ENCODE measurements at places on chromosomes 5 and 9. TPM values are rescaled to one million over a fixed set of nuclear protein-coding genes. Genes with fewer than 3 reads are reported as not detected.

SLC34A3 gene
- not detected for total RNA-seq

PCDH1 gene
- 49.6 TPM for total RNA-seq

FRMD3 gene
- 13.4 TPM for total RNA-seq

QSOX2 gene
- 12.6 TPM for total RNA-seq

SNX24 gene
- total RNA-seq: 39.8 TPM

ANXA1 gene
- total RNA-seq: 275 TPM

PCDHGB3 gene
- total RNA-seq: 2.3 TPM

NME5 gene
- total RNA-seq: not detected

SHOC1 gene
- 0.79 TPM for total RNA-seq

DNA sequence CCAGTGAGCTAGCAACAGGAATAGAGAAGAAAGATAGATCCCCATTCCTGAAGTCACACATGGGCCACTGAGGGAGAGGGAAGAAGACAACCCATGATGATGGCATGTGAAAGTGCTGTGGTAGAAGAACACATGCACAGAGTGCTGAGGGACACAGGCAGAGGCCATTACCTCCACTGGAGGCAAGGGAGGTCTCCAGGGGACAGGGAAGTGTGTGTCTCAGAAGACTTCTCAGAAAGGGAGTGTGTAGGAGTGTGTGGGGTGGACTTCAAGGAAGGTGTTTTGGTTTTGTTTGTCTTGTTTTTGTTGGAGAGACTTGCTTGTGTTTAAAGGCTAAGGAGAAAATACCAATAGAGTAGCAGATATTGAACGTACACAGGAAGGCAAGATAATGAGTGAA lies 77.0 kb upstream of the SMARCA2 start:
- no peak for DNase-seq

GRCh38 chr5:26884481-26884880 lies 153.9 kb downstream of the CDH9 start:
- no peak for DNase-seq

GRCh38 chr9:105693435-105694189 lies 729 bp upstream of the TMEM38B start:
- DNase-seq: no peak

DNA sequence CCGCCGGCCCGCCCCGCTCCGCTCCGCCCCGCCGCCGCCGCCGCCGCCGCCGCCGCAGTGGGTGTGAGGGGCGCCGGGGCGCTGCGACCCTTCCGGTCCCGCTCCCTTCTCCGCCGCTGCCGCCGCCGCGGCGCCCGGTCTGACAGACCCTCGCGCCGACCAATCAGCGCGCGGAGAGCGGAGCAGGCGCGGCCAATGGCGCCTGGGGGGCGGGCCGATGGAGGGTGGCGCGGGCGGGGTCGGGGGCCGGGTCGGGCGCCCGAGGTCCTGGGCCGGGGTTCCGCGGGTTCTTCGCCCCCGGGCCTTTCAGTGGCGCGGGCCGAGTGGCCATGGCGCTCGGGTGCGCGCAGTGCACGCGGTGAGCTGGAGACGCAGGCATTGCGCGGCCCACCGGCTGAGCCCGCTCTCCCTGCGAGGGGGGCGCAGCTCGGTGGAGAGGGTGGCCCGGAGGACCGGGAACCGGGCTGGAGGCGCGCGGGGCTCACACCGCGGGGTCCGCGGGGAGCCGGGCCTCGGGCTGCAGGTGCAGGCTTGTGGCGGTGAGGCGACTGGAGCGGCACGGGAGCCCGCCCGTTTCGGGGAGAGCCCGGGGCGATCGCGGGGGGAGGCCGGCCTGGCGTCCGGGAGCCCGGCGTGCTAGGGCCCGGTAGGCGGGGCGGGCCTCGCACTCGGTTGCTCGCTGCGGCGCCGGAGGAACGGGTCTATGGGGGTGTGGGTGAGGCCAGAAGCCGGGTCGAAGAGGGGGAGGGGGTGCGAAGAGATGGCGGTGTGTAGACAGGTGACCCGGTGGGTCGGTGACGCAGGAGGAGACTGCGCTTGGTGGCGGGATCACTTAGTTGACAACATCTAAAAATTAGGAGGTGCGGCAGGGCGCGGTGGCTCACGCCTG lies at the start of gene MAPK9:
TSS of gene MAPK9 (minus strand) at position 141 of the 889 bp plus-strand sequence. CDS start 11,522 bp downstream, outside the sequence.
- DNase-seq: peak; percentile 98

- no peak for DNase-seq
Observed at GRCh38 chr5:80034559-80034958, 589 bp upstream of the THBS4 start.

- no peak for DNase-seq
Observed at GRCh38 chr5:77426670-77427069, 65.4 kb downstream of the WDR41 start.

DNA sequence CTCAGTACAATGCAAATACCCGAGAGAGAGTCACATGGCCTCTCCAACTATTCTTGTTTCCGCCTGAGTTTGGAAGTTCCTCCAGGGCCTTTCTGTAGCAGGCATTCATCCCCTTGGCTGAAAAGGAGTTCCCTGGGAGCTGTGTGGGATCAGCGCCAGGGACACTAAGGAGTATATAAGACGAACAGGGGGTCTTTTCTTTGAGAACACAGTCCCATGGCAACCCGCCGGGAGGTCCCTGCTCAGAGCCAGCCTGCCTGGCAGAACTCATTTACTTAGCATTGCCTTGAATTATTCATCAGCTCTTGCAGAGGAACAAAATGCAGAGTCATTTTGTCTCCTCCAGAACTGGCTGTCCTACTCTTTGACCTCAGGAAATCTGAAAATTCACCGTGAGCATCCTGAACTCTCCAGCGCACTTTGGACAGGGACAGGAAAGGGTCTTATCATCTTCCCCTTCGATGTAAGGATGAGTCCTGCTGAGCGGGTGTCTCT lies 120.4 kb upstream of the OSMR start:
- no peak for DNase-seq

- no peak for DNase-seq
Observed at GRCh38 chr5:65475895-65476294, 5.8 kb downstream of the ADAMTS6 start.

GRCh38 chr5:170651604-170652277 lies 131.8 kb upstream of the GABRP start:
- DNase-seq: no peak

- DNase-seq: peak; percentile 12
Observed at GRCh38 chr5:179253730-179254129, 91.5 kb downstream of the ADAMTS2 start.

GRCh38 chr9:6672118-6672517 lies 26.6 kb upstream of the GLDC start:
- no peak for DNase-seq

- no peak for DNase-seq
Observed at GRCh38 chr5:78588507-78588906, 60.1 kb downstream of the LHFPL2 start.

- DNase-seq: no peak
Observed at GRCh38 chr5:34483442-34484033, 172.6 kb upstream of the RAI14 start.

- no peak for DNase-seq
Observed at GRCh38 chr9:30815585-30815984, 1568.9 kb upstream of the ACO1 start.

DNA sequence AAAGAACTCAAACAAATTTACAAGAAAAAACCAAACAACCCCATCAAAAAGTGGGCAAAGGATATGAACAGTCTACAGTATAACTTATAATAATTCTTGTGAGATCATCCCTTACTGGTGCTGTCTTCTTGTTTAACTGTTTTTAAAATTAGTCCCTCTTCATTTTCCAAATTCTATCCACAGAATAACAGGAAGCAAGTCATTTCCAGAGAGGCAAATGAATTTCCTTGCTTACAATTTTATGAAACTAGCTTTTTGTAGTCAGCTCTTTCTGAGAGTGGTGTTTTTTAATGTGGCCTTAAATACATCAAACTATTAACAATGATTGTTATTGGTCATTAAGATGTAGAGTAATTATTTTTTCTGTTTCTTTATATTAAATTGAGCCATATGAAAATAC lies 40.6 kb downstream of the FAM174A start:
- DNase-seq: no peak

DNA sequence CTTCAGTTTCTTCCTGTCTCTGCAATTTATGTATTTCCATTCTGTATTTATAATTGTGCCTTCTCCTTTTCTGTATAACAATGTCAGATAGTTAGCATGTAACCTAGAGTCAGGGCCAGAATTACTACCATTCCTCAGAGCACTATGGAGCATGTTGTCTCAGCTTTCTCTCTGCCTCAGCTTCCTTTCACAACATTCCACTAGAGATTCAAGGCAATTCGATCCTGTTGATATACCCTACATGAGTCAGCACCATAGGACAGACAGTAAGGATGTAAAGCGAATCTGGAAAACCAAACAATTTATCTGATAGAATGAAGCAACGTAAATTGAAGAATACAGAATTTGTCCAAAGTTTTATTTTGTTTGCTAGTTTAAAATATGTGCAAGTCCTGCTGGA lies 728.3 kb upstream of the SEMA6A start:
- no peak for DNase-seq

GRCh38 chr9:1217076-1217475 lies 166.9 kb downstream of the DMRT2 start:
- no peak for DNase-seq

DNA sequence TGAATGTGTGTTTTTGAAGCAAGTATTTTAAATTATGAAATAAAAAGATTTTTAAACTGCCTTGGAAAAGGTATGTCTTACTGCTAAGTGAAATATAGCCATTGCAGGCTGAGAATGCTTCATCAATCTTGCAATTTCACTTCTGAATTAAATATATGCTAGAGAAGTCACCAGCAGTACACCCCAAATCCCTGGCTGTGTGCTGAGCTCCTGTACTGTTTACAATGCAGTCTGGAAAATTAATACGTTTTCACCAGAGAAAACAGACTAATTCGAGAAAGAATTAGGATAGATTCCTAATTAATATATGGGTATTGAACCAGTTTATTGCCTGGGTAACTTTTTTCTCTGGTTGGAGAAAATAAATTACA lies 3.2 kb downstream of the PRDM6 start:
- DNase-seq: no peak

GRCh38 chr9:130128251-130128650 lies 44.0 kb upstream of the NCS1 start:
- DNase-seq: peak; percentile 45

- DNase-seq: no peak
Observed at GRCh38 chr9:74920944-74921626, 31.6 kb downstream of the C9orf40 start.

DNA sequence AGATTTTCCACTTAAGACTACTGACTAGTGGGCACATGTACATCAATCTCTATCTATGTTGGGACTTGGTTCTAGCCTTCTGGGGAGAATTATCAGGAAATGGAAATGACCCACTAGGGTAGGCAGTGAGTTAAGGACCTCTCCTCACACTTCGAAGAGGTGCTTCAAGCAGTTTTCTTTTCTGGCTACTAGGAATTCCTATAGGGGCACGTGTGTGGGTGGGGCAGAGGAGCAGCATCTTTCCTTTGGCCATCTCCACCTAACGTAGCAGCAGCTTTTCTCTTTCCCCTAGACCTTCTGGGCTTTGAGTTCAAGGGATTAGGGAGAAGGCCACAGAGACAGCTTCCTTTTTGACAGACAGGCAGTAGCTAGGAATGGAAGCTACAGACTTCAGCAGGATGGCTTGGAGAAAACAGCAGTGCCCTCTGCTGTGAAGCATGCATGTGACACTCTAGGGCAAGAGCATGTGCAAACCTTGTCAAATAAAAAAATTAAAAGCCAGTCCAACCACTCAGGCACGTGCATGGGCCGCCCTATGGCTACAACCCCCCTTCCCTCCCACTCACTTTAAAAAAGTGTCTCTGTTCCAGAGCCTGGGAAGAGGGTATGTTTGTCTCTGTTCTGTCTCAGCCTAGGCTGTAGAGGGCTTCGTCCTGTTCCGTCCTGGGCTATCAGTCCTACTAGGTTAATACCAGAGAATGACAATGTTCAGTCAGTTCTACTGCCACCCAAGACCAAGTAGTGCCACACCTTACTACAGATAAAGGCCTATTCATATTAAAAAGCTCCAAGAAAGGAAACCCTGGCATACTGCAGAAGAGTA lies 8.7 kb upstream of the GFRA3 start:
- no peak for DNase-seq

- DNase-seq: no peak
Observed at GRCh38 chr5:107937651-107938355, 267.1 kb upstream of the EFNA5 start.

Data from upper lobe of left lung (tissue), 6 donors.